ENCODE measurements at places on chromosomes 4 and X.

DNA sequence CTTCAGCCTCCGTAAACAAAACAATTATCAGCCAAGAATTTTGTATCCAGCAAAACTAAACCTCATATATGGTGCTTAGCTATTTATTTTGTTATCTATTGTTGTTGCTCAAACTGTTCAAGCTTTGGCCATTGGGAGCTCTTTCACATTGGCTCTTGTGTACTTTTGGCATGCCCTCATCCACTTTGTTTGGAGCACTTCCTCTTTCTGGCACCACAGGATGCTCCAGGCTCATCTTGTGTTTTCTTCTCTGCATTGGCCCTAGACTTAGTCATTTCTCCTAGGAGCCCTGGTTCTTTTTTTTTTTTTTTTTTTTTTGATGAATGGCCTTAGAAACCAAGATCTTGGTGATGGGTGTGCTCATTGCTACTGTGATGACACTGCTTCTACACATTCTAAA, 74.5 kb downstream of the DIPK2B start:
- DNase-seq = no peak

DNA sequence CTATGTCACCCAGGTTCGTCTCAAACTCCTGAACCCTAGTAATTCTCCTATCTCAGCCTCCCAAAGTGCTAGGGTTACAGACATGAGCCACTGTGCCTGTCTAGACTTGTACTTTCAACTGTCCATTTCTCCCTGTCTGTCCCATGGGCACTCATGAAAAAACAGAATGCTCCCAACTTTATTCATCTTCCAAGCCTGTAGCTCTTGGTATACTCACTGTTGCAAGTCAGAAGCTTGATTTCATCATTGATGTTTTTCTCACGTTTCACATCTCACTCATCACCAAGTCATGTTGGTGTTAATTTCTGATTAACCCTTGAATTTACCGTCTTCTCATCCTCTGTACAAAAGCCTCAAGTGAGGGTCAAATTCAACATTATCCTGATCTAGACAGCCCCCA, 7.3 kb upstream of the SRP72 start:
- DNase-seq = no peak

- DNase-seq = no peak
Observed at GRCh38 chr4:48008021-48008596, 8.4 kb downstream of the CNGA1 start.

DNA sequence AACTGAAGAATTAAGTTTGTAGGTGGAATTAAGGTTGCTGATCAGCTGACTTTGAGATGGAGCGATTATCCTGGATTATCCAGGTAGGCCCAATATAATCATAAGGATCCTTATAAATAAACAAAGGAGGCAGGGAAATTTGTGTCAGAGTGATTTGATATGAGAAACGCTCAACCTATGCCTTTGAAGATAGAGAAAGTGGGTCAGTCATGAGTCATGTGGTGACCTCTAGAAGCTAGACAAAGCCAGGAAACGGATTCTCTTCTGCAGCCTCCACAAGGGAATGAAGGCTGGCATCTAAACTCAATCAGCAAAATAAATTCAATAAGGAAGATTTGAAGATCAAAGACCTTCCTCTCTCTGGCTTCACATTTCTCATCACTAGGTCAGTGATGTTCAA, 41.5 kb upstream of the SMIM10 start:
- no peak for DNase-seq

- no peak for DNase-seq
Observed at GRCh38 chrX:100643956-100644860, at the start of gene SRPX2. Gene SRPX2, plus strand, starts transcription at chrX:100644199. Its CDS starts 2,124 bp downstream, at chrX:100646323.

DNA sequence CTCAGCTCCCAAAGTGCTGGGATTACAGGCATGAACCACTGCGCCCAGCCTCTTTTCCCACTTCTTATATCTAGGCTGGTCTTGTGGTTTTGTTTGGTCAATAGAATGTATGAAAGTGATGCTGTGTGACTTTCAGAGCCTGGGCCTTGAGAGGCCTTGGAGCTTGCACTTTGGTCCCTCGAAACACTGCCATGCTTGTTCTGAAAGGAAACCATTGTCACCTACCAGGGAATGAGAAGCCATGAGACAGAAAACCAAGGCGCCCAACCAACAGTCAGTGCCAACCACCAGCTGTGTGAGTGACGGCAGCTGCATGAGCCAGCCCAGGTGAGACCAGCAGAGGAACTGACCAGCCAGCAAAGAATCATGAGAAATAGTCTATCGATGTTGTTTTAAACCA, 57.4 kb downstream of the SCD5 start:
- DNase-seq = no peak

DNA sequence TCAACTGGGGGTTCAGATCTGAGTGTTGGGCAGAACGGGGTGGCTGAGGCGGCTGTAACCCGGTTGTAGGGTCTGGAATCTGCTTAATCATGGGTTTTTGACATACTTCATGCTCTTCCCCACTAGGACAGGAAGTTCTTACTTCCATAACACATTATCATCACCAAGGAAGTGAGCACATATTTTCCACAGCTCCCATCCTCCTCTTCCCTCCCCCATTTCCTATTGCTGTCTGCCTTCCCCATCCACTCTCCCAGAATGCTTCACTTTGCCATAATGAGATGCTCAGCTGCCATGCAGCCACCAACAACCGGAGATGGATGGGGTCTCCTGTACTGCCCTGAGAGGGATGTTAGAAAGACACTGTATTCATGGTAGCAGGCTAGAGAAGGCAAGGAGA, 6.4 kb upstream of the DCUN1D4 start:
- DNase-seq = no peak

DNA sequence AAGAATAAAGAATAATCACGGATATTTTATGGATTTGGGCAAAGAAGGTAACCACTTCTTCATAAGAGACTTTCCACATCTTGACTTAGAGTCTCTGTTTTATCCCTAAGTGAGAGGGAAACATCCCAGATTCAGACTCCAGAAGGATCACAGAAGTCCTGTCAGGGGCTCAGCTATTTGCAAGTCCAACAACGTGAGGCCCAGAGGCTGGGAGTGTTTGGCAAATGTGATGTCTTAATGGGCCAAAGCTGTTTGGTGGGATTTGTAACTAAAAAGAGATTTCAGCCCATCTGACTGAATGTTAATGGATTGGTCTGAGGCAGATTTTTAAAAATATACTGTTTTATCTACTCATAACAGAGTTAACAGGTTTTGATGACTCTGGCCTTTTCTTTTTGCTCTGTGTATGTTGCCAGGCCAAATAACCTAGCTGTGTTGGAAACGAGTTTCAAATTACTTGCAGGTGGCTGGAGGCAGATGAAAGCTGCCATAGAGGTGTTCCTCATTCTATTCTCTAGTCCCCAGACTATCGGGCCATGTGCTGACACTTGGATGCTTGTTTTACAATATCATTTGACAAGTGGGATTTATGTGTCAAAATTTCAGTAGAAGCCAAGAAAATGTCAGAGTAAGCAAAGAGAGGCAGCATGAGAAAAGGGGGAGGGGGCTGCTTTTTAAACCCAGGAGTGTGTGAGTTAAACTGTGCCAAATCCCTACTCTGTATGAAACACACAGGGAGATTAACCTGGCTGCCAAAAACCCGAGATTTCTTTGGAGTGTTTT, 330.9 kb downstream of the DCHS2 start:
- DNase-seq = no peak

- no peak for DNase-seq
Observed at GRCh38 chrX:15908603-15909290, 54.1 kb upstream of the AP1S2 start.

DNA sequence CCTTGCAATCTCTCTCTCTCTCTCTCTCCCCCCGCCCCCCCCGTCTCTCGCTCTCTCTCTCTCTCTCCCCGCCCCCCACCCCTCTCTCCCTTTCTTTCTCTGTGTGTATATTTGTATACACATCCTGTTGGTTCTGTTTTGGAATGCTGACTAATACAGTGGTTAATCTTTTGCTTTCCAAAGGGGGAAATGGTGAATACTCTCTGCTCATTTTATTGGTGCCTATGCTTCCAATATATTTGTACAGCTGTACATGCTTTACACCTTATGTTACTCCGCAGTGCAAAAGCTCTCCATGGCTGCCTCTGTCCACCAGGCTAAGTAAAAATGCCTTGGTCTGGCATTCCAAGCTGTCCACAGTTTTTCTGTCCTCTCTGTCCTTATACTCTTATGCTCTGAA, 158.8 kb downstream of the RBMX2 start:
- DNase-seq = no peak

DNA sequence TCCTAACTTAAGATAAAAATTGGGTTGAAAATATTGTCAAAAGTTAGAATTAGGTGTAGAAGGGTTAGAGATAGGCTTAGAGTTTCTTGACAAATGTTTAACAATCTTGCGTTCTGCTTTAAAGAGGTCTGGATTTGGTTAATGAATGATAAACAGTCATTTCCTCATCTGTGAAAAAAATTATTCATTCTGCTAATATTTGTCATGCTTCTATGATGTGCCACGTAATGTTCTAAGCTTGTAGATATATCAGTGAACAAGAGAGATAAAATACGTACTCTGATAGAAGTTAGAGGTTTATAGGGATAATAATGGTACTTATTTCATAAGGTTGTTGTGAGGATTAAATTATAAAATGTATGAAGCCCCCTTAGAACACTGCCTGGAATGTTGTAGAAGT, 443.0 kb upstream of the GALNT7 start:
- DNase-seq = no peak

DNA sequence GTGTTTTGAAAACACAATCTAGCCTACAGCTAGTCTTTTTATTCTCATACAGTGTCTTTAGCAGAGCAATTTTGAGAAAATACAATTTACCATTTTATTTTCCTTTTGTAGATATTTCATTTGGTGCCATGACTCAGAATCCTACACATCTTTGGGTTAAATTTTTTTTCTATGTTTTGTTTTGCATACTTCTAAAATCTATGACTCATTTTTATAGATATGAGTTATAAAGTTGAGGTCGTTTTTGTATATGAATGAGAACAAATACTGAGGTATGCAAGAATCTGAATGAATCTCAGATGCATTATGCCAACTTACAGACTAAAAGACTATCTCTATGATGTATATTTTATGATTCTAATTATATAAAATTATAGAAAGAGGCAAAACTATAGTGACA, 206.5 kb upstream of the ANXA10 start:
- DNase-seq = no peak

DNA sequence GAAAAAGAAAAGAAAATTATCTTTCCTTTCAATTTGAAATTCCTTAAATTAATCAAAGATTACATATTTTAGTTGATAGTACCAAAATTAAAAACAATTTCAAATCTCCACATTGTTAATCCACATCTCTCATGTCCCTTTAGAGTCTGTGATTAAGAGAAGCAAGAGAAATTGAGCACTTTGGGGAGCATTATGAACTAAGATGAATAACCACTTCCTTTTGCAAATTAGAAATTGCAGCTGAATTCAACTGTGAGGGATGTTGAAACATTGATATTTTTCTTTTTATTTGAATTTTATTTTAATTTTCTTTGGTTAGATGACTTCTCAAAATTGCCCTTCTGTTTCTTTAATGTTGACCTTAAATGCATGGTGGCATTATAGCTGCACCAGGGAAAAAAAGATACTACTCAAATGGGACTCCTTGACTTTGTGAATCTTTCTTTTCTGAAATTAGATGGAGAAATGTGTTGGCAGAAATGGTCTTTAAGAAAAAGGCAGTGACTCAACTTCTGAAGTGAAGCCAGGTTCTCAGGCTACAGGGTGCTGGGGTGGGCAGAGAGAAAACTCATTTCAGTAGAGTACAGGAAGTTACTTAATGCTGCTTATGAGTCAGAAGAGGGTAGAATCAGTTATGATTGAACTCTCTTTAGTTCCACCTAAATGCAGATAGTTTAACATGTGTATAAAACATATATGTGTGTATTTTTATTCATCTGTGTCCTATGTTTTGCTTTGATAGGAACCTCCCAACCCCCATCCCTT, 92.0 kb upstream of the TNIP3 start:
- DNase-seq = no peak

GRCh38 chrX:47172971-47173792, 20.4 kb upstream of the UBA1 start:
- DNase-seq = no peak

DNA sequence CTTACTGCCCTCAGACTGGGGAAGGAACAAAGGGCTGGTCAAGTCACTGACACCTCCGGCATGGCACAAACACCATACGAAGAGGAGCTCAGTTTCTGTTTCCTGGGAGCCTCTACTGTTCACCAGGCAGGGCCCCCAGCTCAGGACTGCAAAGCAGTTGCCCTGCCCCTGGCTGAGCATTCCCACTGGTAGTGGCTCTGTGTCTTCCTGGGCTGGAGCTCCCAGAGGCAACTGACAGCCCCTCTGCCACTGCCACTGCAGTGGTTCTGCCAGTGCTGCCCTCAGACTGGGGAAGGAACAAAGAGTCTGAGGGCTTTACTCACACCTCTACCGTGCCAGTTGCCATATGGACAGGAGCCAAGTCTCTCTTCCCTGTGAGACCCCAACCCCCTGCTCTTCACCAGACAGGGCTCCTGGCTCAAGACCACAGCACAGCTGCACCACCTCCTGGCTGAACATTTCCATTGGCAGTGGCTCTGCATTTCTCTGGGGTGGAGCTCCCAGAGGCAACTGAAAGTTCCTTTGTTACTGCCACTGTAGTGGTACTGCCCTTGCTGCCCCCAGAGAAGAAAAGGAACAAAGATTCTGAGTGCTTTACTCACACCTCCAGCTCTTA, 67.9 kb downstream of the SMARCA5 start:
- DNase-seq = peak; percentile 40

GRCh38 chr4:4521136-4521535, 20.7 kb downstream of the STX18 start:
- no peak for DNase-seq

DNA sequence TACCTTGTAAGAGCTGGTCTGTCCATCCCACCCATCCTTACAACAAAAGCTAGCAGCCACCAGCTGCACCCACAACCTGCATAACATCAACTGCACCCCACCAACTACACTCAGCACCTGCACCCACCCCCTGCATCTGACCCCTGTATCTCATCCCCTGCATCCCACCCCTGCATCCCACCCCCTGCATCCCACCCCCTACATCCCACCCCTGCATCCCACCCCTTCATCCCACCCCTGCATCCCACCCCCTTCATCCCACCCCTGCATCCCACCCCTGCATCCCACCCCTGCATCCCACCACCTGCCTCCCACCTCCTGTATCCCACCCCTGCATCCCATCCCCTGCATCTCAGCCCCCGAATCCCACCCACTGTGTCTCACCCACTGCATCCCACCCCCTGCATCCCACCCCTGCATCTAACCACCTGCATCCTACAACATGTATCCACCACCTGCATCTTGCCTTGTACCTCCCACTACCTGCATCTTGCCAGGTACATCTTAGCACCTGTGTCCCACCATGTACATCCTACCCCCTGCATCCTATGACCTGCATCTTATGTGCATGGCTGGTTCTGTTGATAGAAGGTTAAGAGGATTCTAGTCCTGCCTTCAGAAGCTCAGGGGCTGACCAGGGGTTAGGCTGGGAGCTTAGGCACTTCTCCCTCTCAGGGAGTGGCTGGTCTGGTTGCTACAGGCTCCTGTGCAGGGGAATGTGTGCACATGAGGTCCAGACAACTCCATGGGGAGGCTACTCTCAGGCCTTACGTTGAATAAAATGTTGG, 9.4 kb downstream of the TMEM271 start:
- DNase-seq = no peak

- DNase-seq = no peak
Observed at GRCh38 chrX:390459-390858, 3.8 kb upstream of the PPP2R3B start.

GRCh38 chr4:67568820-67569219, 10.3 kb downstream of the STAP1 start:
- no peak for DNase-seq

GRCh38 chr4:139933541-139933940, 220.4 kb downstream of the MAML3 start:
- DNase-seq = no peak

- DNase-seq = no peak
Observed at GRCh38 chrX:102849396-102849795, 87.7 kb upstream of the RAB40AL start.

- DNase-seq = no peak
Observed at GRCh38 chr4:31411565-31411964, 691.4 kb downstream of the PCDH7 start.

Data from COR-L47 (cell line).